ENCODE measurements at places on chromosomes 1 and 21.

DNA sequence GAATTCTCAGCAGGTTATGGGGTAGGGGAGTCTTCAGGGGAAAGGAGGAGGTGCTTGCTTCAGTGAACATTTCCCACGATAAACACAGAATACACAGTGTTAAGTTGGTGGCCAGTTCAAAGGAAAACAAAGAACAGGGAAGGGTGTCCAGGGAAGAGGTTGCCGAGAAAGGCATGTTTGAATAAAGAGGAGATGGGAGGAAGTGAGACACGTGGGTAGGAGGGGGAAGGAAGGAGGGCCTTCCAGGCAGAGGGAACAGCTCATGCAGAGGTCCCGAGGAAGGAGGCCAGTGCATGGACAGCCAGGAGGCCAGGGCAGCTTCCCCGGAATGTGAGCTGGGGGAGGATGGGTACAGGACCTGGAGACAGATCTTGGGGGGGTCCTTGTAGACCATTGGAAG, 130.3 kb upstream of the TMEM51 start:
- no peak for DNase-seq

DNA sequence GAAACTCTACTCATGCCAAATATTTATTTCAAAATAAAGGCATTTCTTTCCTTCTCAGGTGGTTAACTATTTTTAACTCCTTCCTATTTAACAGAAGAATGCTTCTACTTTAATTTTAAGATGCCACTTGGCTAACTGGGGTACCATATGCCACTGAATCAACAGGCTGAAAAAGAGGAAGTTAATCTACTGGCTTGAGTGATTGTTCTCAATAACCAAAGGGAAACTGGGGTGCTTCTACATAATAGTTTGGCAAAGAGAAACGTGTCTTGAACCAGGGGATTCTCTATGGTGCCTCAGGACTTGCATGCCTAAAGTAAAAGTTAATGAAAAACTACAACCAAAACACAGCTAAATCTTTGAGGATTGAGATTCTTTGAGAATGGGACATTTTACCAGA, 142.6 kb downstream of the DENND1B start:
- DNase-seq, result no peak

DNA sequence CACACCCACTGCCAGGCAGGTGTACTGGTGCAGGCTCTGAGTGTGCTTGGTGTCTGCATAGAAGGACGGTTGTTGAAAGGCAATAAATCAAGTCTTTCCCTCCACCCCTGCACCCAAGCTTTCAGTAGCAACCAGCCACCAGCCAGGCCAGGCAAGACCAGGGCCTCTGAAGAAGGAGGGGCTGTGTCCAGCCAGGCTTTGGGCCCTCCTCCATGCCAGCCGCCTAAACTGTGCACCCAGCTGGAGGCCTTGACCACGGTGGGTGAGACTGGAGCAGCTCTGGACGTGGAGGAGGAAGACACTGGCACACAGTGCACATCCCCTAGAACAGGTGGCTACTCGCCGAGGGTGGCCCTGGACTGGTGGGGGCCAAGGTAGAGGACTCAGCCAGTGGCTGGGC, 4.9 kb downstream of the OLIG2 start:
- no peak for DNase-seq

- DNase-seq, result no peak
Observed at GRCh38 chr1:49297783-49298182, 521.1 kb upstream of the BEND5 start.

Data from RWPE1 (cell line).